ENCODE measurements at places on chromosomes 2 and 18.

DNA sequence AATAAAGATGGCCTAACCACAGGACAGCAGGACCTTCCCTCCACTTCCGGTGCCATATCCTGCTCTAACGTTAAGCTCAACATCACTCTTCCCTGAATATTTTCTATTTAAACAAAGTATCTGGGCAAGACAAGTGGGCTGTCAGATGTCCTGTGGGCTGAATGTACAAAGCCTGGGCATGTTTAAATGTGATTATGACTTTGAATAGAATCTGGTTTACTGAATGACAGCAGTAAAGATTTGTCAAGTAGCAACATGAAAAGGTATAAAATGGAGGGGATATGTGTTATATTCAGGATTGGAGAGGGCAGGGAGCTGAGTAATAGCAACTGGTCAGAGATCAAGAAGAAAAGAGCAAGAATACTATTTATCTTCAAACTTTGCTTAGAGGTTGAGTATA is 540.9 kb downstream of the NRXN1 start:
- DNase-seq: no peak

- DNase-seq: peak; percentile 18
Observed at GRCh38 chr2:149313512-149313972, 16.8 kb upstream of the LYPD6 start.

- no peak for DNase-seq
Observed at GRCh38 chr18:13418013-13418710, 199.6 kb downstream of the LDLRAD4 start.

DNA sequence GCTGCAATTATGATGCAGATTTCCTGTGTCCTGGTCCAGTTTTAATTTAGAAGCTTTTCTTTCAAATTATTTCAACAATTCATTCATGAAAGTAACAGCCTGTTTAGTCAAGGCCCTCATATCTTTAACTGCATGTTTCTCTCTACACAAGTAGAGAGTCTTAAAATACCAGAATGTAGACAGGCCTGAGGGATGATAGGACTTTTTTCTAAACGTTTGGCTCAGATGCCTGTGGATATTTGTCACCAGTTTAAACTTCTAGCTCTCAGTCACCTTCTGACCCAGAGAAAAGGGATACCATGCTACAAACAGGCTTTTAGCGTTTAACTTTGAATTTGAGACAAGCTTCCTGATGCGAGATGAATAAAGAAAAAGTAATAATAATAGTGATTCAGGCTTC is 15.7 kb downstream of the COL5A2 start:
- DNase-seq: no peak

GRCh38 chr2:179051250-179051649 is 1.3 kb upstream of the CCDC141 start:
- DNase-seq: no peak

- DNase-seq: no peak
Observed at GRCh38 chr2:219081701-219082331, 21.1 kb upstream of the IHH start.

DNA sequence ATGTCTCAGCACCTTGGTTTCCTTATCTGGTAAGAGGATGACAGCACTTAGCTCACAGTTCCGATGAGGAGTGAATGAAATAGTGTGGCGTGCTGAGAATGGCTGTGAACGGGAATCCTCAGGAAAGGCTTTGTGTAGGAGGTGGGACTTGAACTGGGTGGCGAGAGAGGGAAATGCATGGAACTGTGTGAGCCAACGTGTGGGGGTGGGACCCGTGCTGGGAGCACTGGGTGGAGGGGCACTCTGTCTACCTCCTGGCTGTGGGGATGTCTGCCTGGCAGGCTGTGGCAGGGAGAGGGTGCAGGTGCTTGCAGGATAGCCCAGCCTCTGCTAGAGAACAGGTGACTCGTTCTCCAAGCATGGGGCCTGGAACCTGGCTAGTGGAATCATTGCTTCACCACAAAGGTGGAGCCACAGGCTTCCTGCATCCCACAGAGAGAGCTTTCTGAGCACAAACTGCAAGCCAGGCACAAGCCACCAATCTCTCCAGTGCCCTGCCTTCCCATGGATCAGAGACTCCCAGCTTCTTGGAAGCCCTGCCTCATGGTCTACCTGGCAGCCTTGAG is 145.2 kb downstream of the CELF4 start:
- no peak for DNase-seq

DNA sequence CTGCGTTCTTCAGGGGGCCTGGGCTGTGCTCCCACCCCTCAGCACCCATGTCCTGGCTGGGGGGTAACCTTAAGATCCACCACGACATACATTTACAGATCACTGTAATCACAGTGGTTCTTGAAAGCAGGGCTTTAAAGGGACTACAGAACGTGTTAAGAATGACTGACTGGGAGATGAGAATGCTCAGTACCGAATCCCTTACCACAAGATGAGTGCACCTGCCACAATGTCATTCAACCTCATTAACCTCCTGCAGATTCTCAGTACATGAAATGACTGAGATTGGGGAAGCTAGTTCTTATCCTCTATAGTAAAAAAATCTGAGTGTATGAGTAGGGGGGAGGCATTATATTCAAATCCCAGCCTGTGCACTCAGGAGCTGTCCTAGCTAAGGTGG is 10.5 kb upstream of the PIEZO2 start:
- no peak for DNase-seq

- DNase-seq: no peak
Observed at GRCh38 chr2:191778041-191778440, 68.8 kb downstream of the CAVIN2 start.

GRCh38 chr2:41965909-41966295 is 81.9 kb upstream of the PKDCC start:
- no peak for DNase-seq

DNA sequence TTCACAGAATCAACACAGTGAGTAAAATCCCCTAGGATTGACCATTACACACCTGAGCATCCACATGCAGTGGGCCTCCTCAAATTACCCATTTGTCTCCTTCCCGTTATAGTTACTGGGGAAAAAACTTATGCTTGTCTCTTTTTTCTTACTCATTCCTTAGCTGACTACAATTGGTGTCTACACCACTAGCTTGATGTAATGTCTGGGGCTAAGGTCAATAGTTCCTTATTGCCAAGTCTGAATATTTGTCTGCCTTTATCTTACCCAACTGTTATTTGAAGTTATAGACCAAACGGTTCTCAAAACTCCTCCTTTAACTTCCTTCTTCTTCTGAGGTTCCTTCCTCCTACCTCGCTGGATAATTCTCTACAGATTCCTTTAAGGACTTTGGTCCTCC is 41.9 kb upstream of the TMEM17 start:
- no peak for DNase-seq

GRCh38 chr2:128681507-128681906 is 362.8 kb upstream of the HS6ST1 start:
- DNase-seq: no peak

DNA sequence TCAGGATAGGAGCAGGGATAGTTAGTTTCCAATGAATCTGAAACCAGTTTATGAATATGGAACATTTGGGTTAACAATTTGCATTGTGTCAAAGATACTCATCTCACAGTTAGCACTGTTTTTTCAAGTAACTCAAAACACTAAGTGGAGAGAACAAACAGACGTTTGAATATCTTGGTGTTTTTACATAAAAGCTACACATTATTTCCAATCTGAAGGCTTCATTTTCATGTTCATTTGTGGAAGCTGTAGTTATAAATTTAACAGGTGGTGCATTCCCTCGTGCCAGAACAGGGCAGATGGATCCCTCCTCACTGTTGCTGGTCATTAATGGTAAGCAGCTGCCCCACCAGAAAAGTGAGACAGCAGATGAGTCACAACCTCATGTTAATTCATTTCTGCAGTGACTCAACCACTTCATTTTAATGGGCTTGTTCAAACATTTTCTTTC is 286.9 kb downstream of the TMX3 start:
- peak; percentile 8 for DNase-seq

DNA sequence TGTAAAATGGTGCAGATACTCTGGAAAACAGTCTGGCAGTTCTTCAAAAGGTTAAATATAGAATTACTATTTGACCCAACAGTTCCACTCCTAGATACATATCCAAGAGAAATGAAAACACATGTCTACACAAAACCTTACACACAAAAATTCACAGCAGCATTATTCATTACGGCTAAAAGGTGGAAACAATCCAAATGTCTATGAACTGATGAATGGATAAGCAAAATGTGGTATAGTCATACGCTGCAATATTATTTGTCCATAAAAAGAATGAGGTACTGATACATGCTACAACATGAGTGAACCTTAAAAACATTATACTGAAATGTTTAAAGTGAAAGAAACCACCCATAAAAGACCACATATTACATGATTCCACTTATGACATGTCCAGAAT is 4.0 kb downstream of the CYP27C1 start:
- DNase-seq: no peak

DNA sequence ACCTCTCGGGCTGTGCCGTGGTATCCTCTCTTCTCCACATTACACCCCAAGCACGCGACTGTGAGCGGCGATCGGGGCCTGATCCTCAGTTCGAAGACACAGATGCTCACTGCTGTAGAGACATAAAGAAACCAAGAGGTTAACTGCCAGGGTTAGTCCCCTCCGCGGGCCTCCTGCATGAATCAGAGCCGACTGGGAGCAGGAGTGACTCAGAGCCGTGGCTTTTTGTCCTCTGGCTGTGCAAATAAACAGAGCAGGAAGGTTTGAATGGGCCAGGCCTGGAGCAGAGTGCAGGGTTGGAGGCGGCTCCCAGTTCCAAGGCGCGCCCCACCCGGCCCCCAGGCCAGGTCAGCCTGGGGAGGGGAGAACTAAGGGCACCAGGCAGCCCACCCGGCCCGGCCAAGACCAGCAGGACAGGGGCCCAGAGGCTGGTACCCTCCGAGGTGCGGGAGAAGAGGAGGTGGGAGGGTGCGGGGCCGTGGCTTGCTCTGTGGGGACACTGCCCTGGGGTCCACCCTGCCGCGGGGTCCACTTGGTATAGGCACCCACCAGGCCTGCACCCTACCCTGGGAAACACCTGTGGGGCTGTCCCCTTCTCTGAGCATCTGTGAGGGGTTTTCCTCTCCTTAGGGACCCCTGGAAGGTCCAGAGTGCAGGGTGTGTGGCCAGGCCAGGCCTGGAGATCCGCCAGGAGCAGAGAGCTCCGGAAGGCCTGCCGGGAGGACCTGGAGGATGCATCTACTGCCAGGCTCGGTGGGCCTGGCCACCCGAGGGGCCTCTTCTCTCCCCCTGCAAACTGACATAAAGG is 16.5 kb downstream of the TWIST2 start:
- peak; percentile 51 for DNase-seq

GRCh38 chr18:45370255-45371010 is 244.8 kb upstream of the SLC14A2 start:
- DNase-seq: peak; percentile 33

GRCh38 chr18:69898241-69898861 is 49.3 kb downstream of the CD226 start:
- DNase-seq: no peak

DNA sequence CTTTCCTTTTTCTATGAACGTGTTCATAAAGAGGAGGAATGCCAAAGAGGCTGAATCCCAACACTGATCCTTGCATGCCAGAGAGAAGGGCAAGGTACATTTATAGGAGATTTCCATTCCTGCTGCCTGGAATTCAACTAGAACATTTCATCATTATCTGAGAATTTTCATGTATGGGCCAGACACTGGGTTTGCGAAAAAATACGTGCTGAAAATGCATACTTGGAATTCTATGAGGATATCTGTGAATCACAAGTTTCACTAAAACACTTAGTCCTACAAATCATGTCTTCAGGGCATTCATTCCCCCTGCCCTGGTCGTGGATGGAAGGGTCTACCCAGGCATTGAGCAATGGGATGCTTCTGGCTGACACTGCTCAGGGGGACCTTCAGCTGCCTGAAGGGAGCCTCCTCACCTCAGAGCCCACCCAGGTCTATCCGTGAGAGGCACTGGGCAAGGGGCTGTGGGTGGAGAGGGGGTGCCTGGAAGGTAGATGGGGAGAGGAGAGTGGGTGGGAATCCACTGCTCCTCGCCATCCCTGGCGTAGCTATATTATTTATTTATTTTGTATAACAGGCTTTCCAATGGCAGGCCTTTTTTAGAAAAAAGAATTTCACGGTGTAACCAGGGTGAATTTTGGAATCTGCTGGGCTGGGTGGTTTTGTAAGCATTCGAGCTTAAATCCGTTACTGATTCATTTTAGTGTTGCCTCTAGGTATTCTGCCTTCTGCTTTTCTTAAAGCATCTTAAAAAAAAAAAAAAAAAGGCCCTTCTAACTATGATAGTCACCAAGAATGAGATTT is 560.6 kb upstream of the ID2 start:
- DNase-seq: no peak

- no peak for DNase-seq
Observed at GRCh38 chr18:44423814-44424644, 256.7 kb upstream of the SETBP1 start.

GRCh38 chr18:49722477-49722876 is 90.9 kb downstream of the ACAA2 start:
- no peak for DNase-seq

DNA sequence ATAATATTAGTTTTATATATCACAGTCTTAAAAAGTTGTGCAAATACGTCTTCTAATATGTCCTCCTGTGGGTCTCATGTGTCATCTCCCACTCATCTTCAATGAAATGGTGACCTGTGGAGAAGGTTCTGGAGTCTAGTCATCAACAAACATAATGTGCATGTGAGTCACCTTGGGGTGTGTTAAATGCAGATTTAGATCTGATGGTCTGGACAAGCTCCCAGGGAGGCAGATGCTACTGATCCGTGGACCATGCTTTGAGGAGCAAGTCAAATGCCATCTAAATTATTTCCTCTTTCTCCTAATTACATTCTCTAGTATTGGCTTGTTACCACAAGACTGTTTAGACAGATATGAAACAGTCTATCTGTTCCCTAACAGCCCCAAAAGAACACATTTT is 210.9 kb downstream of the CD226 start:
- no peak for DNase-seq

DNA sequence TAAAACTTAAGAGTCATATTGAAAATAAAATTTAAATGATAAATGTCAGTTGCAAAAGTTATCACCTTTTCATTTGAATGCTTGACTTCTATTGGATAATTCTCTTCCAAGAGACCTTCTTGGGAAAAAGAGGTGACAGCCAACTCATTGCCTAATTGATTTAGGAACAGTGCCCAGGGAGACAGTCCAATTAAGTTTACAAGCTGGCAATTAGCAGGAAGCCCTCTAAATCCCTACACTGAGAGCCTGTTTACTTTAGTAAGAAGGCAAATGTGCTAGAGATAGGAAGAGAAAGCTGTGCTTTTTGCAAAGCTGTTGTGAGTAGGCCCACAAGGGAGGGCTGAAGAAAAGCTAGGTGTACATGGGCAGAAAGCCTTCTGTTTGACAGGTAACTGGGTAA is 189.1 kb downstream of the WDPCP start:
- DNase-seq: no peak

- peak; percentile 19 for DNase-seq
Observed at GRCh38 chr2:24048769-24049484, 614 bp upstream of the FKBP1B start.

DNA sequence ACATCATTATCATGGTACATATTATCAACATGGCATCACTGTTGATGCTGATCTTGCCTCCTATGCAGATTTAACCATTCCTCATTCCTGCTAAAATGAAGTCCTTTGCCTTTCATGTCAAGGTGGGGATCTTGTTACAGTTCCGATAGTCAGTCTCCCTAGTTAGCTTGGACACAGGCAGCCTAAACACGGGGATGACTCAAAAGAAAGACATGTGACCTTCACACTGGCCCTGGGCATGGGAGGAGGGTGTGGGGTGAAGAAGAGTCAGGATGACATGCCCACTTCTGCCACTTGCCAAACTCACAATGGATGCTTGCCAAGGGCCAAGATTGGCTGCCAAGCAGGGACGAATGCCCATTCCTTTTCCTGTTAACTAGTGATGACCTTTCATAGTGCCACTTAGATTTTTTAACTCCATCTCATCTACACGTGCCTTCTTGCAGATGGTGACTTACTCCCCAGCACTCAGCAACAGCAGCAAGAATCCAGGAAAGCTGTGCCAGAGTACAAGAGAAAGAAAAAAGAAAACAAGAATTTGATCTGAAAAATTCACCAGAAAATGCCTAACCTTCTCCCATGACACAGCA is 13.9 kb upstream of the SLC1A4 start:
- no peak for DNase-seq

Measured in BE2C (cell line).